NCI-H1417 (cell line): ENCODE measurements at places on chromosomes 4 and X.

GRCh38 chr4:25146076-25146475, 14.2 kb downstream of the SEPSECS start:
- no peak for DNase-seq

DNA sequence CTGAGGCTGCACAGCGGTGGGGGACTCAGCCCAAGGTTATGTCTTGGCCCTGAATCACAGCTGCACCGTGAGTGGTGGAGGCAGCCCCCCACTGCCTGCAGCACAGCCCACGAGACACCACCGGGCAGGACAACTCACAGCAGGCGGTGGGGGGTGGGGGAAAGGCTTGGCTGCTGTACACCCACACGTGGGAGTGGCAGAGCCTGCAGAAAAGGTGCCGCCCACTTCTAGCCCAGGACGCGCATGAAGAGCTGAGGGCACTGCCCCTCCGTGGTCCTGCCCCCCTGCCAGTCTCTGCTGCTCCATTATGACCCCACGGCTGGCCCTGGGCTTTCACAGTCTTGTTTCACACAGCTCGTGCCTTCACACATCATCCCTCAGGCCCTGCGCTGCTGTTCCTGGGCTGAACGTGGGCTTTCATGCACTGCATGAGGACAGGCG, 40.8 kb downstream of the FGFRL1 start:
- DNase-seq, result no peak

- DNase-seq, result no peak
Measured at GRCh38 chr4:76090241-76090691, 15.8 kb downstream of the ART3 start.

DNA sequence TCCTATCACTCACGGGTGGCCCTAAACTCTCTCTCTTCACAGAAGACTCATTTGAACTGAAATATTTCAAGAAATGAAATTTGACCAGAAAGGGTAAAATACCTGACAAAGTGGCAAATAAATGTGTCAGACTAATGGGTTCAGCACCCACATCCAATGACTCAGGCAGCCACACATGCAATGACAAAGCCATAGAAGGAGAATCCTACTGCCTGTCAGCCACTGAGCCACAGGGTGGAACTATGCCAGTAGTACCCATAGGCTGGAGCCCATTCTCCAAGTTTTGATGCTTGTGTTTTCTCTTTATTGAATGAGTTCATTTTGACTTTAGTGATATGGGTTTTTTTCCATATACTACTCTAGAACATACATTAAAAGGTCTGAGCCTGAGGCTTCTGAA, 179.0 kb downstream of the BEND2 start:
- DNase-seq, result no peak

DNA sequence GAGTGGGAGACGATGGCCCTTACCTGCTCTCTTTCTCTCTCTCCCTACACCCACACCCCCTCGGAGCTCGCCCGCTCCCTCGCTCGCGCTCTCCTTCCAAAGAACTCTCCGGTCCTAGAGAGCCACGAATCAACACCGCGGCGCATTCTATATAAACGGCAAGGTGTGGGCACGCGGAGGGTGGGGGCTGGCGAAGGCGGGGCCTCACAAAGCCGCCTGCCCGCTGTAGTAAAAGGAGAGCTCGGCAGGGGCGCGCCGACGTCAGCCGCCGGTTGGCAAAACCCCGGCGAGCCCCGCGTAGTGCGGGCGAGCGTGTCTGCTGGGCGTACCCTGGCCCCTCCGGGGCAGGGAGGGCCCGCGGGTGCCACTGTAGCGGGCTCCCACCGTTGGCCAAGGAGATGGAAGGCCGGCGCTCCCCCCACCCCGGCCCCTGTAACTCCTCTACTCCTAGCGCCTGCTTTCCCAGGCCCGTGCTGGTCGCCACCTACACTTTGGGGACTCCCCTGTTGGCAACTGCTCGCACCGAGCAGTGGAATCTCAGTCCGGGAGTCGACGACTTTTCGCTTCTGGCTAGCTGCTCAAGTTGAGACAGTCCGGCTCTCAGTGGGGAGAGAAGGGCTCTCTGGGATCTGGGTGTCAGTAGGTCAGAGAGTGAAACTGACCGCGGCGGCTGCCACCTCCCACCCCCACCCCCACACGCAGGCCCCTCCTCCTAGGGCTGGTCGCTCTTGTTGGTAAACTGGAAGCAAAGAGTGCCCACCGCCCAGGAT, 325.5 kb upstream of the F9 start:
- peak; percentile 24 for DNase-seq

DNA sequence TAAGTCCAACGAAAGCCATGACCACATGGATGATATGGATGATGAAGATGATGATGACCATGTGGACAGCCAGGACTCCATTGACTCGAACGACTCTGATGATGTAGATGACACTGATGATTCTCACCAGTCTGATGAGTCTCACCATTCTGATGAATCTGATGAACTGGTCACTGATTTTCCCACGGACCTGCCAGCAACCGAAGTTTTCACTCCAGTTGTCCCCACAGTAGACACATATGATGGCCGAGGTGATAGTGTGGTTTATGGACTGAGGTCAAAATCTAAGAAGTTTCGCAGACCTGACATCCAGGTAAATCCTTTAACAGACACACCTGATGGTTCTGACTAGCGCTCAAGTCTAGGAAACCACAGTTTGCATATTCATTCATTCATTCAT, 6.0 kb downstream of the SPP1 start:
- no peak for DNase-seq

DNA sequence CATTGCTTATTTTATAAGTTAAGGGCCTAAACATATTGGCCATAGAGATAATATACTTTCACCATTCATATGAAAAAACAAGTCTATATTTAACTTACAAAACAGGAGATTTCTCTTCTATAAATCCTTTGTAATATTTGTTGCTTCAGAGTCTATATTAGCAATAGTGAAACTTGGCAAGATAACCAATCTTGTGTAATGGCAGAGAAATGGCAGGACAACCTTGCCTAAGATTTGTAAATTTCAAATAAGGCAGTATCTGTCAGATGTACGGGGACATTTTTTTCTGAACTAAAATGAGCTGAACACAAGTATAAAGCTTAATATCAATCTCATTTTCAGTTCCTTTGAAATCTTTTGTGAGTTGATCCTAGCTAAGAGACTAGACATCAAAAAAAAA, 17.8 kb upstream of the CPEB2 start:
- DNase-seq, result no peak

DNA sequence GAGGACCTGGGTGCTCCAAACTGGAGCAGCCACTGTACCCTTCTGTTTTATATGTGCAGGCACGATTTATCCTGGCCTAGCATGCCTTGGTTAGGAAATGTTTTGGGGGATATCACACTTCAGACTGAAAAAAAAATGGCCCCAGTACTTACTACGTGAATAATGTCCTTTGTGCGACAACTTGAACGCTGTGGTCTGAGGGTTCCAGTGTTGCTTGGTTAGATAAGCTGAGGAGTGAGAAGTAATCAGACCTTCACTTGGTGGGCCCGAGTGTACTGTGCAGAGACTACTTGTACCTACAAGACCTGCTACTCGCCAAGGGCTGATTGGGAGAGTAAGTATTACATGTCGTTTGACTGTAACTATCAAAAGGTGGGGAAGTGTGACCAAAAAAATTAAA, 678 bp downstream of the DNAAF6 start:
- no peak for DNase-seq

- no peak for DNase-seq
Measured at GRCh38 chrX:71650333-71650969, 16.9 kb upstream of the LOC101059915 start.

DNA sequence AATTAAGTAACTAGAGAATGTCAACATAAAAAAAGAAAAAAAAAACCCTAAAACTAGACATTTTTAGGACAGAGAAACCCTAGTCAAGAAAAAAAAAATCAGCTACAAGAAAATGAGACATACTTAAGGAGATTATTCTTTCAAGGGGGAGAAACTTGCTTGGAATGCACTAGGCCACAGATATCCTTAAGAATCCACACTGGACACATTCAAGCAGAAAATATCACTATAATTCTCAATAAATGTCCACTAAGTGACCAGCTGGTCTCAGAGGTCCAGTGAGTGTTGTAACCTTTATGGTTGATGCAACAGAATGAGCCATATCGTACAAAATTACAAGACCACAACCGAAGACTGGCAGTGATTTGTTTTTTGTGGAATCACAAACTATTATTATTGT, 15.6 kb upstream of the IBSP start:
- DNase-seq, result no peak
